ENCODE measurements at places on chromosomes 4 and X. TPM values are rescaled to one million over a fixed set of nuclear protein-coding genes. Genes with fewer than 3 reads are reported as not detected.

- no peak for DNase-seq
- no peak overlapping the region for H3K27ac ChIP-seq
- no peaks in the 10 kb centered on the region for H3K27me3 ChIP-seq
- no peak overlapping the region for H3K4me3 ChIP-seq
These were observed 116.5 kb upstream of the TRIM2 start for GRCh38 chr4:153087671-153088194.

- DNase-seq, result no peak
- no peak overlapping the region for H3K4me3 ChIP-seq
- H3K36me3 ChIP-seq, result no peaks in the 10 kb centered on the region
- no peak overlapping the region for H3K27ac ChIP-seq
- H3K4me1 ChIP-seq, result peaks cover 17% of the 10 kb centered on the region
- H3K27me3 ChIP-seq, result no peaks in the 10 kb centered on the region
These were observed 174.2 kb upstream of the JADE1 start for GRCh38 chr4:128635141-128635954.

DNA sequence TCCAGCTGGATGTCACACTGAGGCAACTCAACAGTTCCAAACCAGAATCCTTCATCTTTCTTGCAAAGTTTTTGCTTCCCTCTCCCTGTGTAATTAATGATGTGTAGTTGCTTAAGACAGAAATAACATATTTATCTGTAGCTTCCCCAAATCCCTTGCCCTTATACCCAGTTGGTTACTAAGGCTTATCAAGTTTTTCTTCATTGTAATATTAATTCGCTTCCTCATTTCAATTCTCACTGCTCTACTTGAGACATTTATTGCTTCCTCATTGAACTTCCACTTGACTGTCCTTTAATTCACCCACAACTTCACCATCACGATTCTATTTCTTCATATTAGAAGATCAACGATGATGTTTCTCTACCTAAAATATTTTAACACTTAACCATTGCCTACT lies 386.6 kb upstream of the CPEB2 start:
- H3K27me3 ChIP-seq, result no peaks in the 10 kb centered on the region
- no peak overlapping the region for H3K4me3 ChIP-seq
- no peaks in the 10 kb centered on the region for H3K36me3 ChIP-seq

- DNase-seq, result peak; percentile 68
- no peaks in the 10 kb centered on the region for H3K36me3 ChIP-seq
- peak overlapping the region; percentile 14 for H3K4me3 ChIP-seq
- peak overlapping the region; percentile 62 for H3K27ac ChIP-seq
These were observed 116.0 kb downstream of the CT47B1 start for GRCh38 chrX:120759685-120760084.

DNA sequence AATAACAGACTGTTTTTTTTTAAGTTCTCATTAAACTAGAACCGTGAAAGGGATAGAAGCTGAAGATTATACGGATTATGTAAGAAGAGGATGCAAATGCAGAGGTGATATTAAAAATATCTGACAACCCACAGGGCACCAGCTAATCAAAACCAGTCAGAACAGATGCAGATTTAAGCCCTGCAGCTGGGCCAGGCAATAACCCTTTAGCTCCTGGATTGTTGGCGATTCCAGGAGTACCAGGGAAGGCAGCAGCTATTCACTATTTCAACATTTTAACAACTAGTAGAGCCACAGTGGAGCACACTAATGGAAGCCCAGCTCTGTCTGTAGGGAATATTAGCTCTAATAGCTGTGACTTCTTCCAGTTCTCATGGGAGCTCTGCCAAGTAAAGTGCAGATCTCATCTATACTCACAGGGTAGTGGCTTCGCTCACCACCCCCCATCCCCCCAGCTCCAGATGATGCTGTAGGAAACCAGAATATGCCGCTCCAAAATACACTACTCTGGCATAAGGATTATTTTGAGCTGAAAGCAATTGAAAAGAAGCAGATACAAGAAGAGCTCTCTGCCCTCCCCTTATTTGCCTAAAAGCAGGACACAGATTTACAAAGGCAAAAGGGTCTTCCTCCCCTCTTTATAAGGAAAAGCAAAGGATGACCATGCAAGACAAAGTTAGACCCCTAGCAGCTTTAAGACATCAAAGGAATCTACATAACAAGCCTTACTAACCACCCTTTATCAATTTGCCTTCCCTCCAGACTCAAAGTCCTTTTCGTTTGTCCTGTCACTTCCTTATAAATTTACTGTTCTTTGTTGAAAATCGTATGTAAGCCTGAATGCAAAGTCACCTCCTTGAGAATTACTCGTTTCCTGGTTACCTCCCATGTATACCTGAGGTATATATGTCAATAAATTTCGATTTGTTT lies 13.7 kb downstream of the SCD5 start:
- H3K4me1 ChIP-seq, result peaks cover 94% of the 10 kb centered on the region
- peak; percentile 87 for DNase-seq
- H3K27ac ChIP-seq, result peak overlapping the region; percentile 100
- no peaks in the 10 kb centered on the region for H3K27me3 ChIP-seq

- peaks cover 15% of the 10 kb centered on the region for H3K36me3 ChIP-seq
- H3K27me3 ChIP-seq, result no peaks in the 10 kb centered on the region
- peak overlapping the region; percentile 47 for H3K27ac ChIP-seq
- peaks cover 7% of the 10 kb centered on the region for H3K4me1 ChIP-seq
- peak overlapping the region; percentile 65 for H3K4me3 ChIP-seq
These were observed 929 bp downstream of the ZBTB33 start for GRCh38 chrX:120251471-120252011.

- no peaks in the 10 kb centered on the region for H3K27me3 ChIP-seq
- H3K36me3 ChIP-seq, result no peaks in the 10 kb centered on the region
- H3K27ac ChIP-seq, result no peak overlapping the region
- no peak overlapping the region for H3K4me3 ChIP-seq
- H3K4me1 ChIP-seq, result no peaks in the 10 kb centered on the region
These were observed 50.9 kb downstream of the CPZ start for GRCh38 chr4:8643441-8643840.

DNA sequence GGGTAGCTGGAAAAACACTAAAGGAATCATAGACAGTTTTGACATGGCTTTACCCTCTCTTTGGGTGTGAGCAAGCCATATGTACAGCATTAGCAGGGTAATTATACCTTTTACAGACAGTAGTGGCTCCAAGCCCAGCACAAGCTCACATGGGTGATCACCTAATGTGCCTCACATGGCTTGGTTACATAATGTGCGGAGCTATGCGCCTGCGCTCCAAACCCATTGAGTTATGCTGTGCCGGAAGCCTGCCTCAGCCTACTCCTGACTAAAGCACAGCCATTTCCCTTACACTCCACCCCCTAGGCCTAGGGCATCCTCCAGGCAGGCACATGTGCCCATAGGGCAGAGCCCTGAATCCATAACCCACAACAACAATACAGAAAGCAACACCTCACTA lies 6.5 kb upstream of the TSPAN5 start:
- H3K4me1 ChIP-seq, result peaks cover 6% of the 10 kb centered on the region
- H3K27me3 ChIP-seq, result no peaks in the 10 kb centered on the region
- no peak for DNase-seq
- H3K27ac ChIP-seq, result no peak overlapping the region
- H3K4me3 ChIP-seq, result no peak overlapping the region
- H3K36me3 ChIP-seq, result no peaks in the 10 kb centered on the region

DNA sequence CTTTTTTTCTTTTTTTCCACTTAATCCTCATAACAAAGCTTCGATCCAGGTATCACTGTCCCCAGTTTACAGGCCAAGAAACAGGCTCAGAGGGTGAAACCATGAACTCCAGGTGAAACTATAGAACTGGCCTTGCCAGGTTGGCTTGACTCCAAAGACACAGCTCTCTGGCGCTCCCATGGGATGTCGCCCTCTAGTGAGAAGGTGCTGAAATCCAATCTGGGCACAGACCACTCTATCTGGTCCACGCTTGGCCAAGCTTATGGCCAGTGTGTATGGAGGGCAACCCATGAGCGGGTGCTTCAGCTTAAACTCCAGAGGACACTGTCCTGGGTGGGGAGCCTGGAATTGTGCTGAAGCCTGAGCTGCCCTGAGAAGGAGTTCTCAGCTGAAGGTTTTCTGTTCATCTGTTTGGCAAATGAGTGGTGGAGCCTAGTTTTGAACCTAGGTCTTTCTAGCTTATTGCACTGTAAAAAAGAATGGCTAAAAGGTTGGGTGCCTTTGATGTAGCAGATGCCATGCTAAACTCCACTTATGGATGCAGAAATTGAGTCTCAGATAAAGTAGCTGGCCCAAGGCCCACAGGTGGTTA lies 70.5 kb downstream of the SEL1L3 start:
- H3K36me3 ChIP-seq, result peaks cover 71% of the 10 kb centered on the region
- peak; percentile 81 for DNase-seq
- H3K27me3 ChIP-seq, result no peaks in the 10 kb centered on the region
- no peak overlapping the region for H3K4me3 ChIP-seq
- H3K4me1 ChIP-seq, result peaks cover 53% of the 10 kb centered on the region

GRCh38 chr4:9954468-9954867 lies 66.8 kb downstream of the SLC2A9 start:
- H3K4me3 ChIP-seq, result no peak overlapping the region
- DNase-seq, result no peak
- no peaks in the 10 kb centered on the region for H3K36me3 ChIP-seq
- H3K27me3 ChIP-seq, result no peaks in the 10 kb centered on the region

- no peaks in the 10 kb centered on the region for H3K27me3 ChIP-seq
- DNase-seq, result no peak
- H3K4me3 ChIP-seq, result no peak overlapping the region
- no peaks in the 10 kb centered on the region for H3K36me3 ChIP-seq
- no peaks in the 10 kb centered on the region for H3K4me1 ChIP-seq
- no peak overlapping the region for H3K27ac ChIP-seq
These were observed 26.9 kb upstream of the MAOA start for GRCh38 chrX:43629229-43629628.

- no peak within 1 kb of the TSS for H3K27ac ChIP-seq
- no peaks in the 10 kb centered on the region for H3K27me3 ChIP-seq
- no peak for DNase-seq
These were observed at the start of gene SULT1B1 for GRCh38 chr4:69760455-69760854. Gene SULT1B1 (minus strand): TSS chr4:69760620. CDS start chr4:69755217, 5,403 bp downstream.

DNA sequence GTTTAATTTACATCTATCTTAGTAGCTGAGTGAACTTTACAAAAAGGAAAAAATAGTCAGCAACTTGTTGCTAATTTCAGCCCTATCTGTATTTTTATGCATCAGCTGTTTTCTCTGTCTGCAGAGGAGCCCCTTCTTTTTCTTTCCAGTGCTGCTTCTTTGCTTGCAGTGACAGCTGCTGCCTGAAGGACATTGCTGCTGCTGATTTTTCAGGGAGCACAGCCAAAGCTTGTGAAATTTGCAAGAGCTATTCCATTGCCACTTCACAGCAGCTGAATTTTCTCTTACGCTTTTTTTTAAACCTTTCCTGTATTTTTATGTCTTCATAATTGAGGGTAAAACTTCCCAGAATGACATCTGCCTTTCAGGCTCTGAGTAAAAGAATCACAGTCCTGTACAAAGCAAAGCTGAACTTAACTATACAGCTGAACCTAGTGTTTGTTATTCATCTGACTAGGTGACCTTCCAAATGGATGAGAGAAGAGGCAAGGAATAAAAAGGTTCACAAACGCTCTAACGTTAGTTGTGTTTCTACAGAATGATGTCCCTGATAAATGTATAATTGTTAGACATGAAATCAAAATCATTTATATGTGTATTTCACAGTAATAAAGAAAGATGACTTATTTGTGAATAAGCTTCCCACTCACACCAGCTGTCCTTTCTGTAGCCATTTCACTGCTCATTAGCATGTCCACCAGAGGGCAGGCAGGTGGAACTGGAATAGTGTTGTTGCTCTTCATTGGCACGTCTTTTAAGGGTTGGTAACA lies 541.4 kb downstream of the ADGRL3 start:
- no peaks in the 10 kb centered on the region for H3K4me1 ChIP-seq
- no peaks in the 10 kb centered on the region for H3K36me3 ChIP-seq
- no peak overlapping the region for H3K27ac ChIP-seq
- no peaks in the 10 kb centered on the region for H3K27me3 ChIP-seq

GRCh38 chrX:35675151-35675550 lies 123.0 kb upstream of the MAGEB16 start:
- no peak overlapping the region for H3K27ac ChIP-seq
- no peaks in the 10 kb centered on the region for H3K4me1 ChIP-seq
- DNase-seq, result no peak
- no peak overlapping the region for H3K4me3 ChIP-seq
- no peaks in the 10 kb centered on the region for H3K36me3 ChIP-seq
- H3K27me3 ChIP-seq, result no peaks in the 10 kb centered on the region

- H3K27me3 ChIP-seq, result no peaks in the 10 kb centered on the region
- DNase-seq, result no peak
- no peaks in the 10 kb centered on the region for H3K4me1 ChIP-seq
- H3K4me3 ChIP-seq, result no peak overlapping the region
These were observed 960.5 kb upstream of the IGFBP7 start for GRCh38 chr4:58070726-58071125.

GRCh38 chrX:87468941-87469340 lies 48.7 kb upstream of the KLHL4 start:
- H3K36me3 ChIP-seq, result no peaks in the 10 kb centered on the region
- H3K27me3 ChIP-seq, result no peaks in the 10 kb centered on the region
- no peaks in the 10 kb centered on the region for H3K4me1 ChIP-seq
- no peak for DNase-seq

GRCh38 chr4:47598320-47598719 lies 113.2 kb downstream of the ATP10D start:
- no peaks in the 10 kb centered on the region for H3K36me3 ChIP-seq
- H3K4me1 ChIP-seq, result no peaks in the 10 kb centered on the region
- no peak overlapping the region for H3K27ac ChIP-seq
- no peaks in the 10 kb centered on the region for H3K27me3 ChIP-seq
- no peak overlapping the region for H3K4me3 ChIP-seq
- DNase-seq, result no peak

DNA sequence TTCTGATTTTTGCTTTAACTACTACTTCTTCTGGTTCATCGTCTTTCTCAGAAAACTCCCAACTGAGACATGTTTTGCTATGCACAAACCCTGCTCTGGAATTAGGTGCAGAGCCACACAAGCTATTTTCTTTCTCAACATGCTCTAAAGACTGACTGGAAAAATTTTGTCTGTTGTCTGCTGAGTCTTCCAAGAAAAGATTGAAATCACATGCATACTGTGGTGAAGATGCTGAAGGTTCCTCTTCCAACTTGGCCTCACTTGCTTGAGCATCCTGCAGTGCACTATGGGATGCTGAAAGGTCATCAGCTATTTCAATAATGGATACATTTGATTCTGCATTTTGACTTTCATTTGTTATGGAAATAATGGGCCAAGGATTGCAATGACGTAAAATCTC lies 24.1 kb downstream of the PIN4 start:
- H3K27ac ChIP-seq, result no peak overlapping the region
- H3K4me3 ChIP-seq, result no peak overlapping the region
- H3K4me1 ChIP-seq, result no peaks in the 10 kb centered on the region
- no peaks in the 10 kb centered on the region for H3K27me3 ChIP-seq
- peaks cover 11% of the 10 kb centered on the region for H3K36me3 ChIP-seq

The CORIN gene
- 1.9 TPM for total RNA-seq

The PAGE5 gene
- not detected for total RNA-seq

The CLIC2 gene
- 0.07 TPM for total RNA-seq

The DSPP gene
- not detected for total RNA-seq

The PTTG2 gene
- not detected for total RNA-seq

The TMEM150C gene
- not detected for total RNA-seq

The CXCL1 gene
- not detected for total RNA-seq

The FABP2 gene
- not detected for total RNA-seq

The SLIT2 gene
- not detected for total RNA-seq

The SMIM20 gene
- 85.2 TPM for total RNA-seq

The MXRA5 gene
- total RNA-seq, result not detected

The BTC gene
- not detected for total RNA-seq
